ENCODE measurements at places on chromosomes 2 and 18. TPM values are rescaled to one million over a fixed set of nuclear protein-coding genes. Genes with fewer than 3 reads are reported as not detected.

CYS1 gene
- not detected for total RNA-seq

DNA sequence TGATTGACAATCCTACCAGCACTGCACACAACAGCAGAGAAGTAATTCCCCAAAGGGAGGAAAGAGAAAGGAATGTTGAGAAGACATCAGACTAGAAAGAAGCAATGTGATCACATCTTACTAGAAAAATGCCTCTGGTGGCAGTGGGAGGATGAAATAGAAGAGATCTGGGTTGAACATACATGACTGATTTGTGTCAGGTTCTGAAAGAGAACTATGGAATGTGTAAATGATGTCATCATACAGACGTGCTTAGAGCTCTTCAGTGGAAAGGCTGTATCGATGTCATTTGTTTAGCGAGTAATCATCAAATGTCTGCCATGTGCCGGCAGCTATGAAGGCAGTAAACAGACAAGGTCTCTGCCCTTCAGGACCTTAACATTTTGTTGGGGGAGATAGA, 24.9 kb downstream of the GORASP2 start:
- H3K4me1 ChIP-seq: no peaks in the 10 kb centered on the region
- peaks cover 36% of the 10 kb centered on the region for H3K36me3 ChIP-seq
- no peak for DNase-seq
- no peaks in the 10 kb centered on the region for H3K27me3 ChIP-seq

GRCh38 chr18:75592527-75592926, 165.0 kb upstream of the SMIM21 start:
- H3K27me3 ChIP-seq: no peaks in the 10 kb centered on the region
- peaks cover 15% of the 10 kb centered on the region for H3K36me3 ChIP-seq
- H3K4me3 ChIP-seq: no peak overlapping the region
- no peaks in the 10 kb centered on the region for H3K4me1 ChIP-seq
- no peak for DNase-seq
- no peak overlapping the region for H3K27ac ChIP-seq

- H3K4me1 ChIP-seq: peaks cover 25% of the 10 kb centered on the region
- DNase-seq: peak; percentile 77
- peak overlapping the region; percentile 99 for H3K4me3 ChIP-seq
- H3K36me3 ChIP-seq: peaks cover 11% of the 10 kb centered on the region
- H3K27ac ChIP-seq: peak overlapping the region; percentile 97
- H3K27me3 ChIP-seq: no peaks in the 10 kb centered on the region
Observed at GRCh38 chr18:62524440-62525200, 1.8 kb downstream of the ZCCHC2 start.

DNA sequence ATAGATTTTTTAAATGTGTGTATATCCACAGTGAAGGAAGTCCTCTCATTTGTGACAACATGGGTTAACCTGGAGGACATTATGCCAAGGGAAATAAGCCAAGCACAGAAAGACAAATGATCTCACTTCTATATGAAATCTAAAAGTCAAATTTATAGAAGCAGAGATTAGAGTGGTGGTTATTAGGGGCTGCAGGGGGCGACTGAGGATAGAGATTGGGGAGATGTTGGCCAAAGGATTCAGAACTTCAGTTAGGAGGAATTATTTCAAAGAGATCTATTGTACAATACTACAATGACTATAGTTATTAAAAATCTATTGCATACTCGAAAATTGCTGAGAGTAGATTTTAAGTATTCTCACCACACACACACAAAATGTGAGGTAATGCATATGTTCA, 252.4 kb upstream of the SLC39A10 start:
- no peaks in the 10 kb centered on the region for H3K27me3 ChIP-seq
- H3K27ac ChIP-seq: no peak overlapping the region
- H3K36me3 ChIP-seq: no peaks in the 10 kb centered on the region
- no peak overlapping the region for H3K4me3 ChIP-seq

DNA sequence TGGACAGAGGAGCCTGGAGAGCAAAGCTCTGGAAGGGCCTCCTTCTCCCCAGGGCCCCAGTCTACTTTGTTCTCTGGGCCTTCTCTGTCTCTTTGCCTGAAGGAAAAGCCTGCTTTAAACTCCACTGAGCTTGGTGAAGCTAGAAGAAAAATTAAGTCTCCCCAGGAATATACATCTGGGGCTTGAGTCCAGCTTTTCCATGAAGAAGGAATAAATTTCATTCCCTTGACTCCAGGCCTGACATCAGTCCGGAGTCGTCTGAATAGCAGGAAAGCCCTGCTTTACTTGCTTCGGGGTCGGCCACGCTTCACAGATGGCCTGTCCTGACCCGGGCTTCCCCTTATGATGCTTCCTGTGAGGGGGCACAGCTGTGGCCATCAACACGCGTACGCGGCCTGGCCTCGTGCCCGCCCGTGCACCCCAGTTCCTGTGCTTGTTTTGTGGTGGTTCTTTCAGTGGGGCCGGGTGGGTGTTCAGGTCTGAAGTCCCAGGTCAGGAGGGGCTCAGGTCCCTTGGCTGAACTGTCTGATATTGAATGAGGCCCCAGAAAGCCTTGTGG, 73.6 kb downstream of the ACOXL start:
- peak overlapping the region; percentile 89 for H3K27ac ChIP-seq
- H3K27me3 ChIP-seq: peaks cover 7% of the 10 kb centered on the region
- peak overlapping the region; percentile 78 for H3K4me3 ChIP-seq
- peaks cover 58% of the 10 kb centered on the region for H3K4me1 ChIP-seq
- peaks cover 10% of the 10 kb centered on the region for H3K36me3 ChIP-seq

- peak overlapping the region; percentile 14 for H3K27ac ChIP-seq
- H3K4me3 ChIP-seq: no peak overlapping the region
- peaks cover 5% of the 10 kb centered on the region for H3K36me3 ChIP-seq
Observed at GRCh38 chr2:234405462-234405861, 91.4 kb downstream of the ARL4C start.

TMEM247 gene
- total RNA-seq: not detected

DNA sequence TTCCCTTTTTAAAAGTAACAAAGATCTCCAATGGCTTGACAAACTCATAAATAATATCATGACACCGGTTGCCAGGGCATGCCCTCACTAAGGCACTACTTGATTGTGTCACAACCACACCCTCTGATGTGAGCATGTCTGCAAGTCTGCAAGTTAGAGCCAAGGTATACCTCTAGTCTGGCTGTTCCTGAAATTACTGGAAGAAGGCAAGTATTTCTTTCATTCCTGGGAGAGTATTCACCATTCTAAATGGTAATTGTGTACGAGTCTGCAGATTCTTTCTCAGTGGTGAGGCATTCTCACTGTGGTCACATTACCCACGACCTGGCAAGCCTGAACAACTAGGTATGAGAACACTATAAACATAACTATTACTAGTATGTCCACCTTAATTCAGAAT, 25.7 kb upstream of the RNU4ATAC start:
- H3K27ac ChIP-seq: no peak overlapping the region
- DNase-seq: no peak
- H3K4me1 ChIP-seq: peaks cover 50% of the 10 kb centered on the region
- H3K27me3 ChIP-seq: no peaks in the 10 kb centered on the region

CCDC68 gene
- 0.74 TPM for total RNA-seq

DNA sequence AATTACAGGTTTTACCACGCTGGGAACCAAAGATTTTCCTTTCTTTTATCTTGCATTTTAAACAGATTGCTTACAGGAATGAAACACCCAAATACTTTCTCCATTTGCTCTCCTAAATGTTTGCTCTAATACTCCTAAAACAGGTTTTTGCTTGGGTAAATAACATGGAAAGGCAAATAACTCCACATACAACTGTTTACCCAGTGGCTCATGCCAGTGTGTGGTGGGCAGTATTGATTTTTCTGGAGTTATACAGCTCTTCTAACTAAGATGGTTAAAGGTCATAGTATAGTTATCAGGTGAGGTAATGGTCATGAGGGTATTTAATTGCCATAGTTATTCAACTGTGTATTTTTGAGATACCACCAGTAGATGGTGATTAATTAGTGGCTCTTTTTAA, 61.2 kb upstream of the RAB27B start:
- H3K27me3 ChIP-seq: peaks cover 16% of the 10 kb centered on the region
- H3K27ac ChIP-seq: no peak overlapping the region
- peaks cover 2% of the 10 kb centered on the region for H3K4me1 ChIP-seq
- H3K36me3 ChIP-seq: no peaks in the 10 kb centered on the region
- DNase-seq: no peak

DNAH6 gene
- total RNA-seq: 0.48 TPM

Data from natural killer cell treated with Interleukin-12 subunit alpha and Interleukin-12 subunit beta and Interleukin-15 and Interleukin-18, amount 100 ng/mL, for 72 hours (primary cell).